ENCODE measurements at places on chromosomes 3 and 15.

GRCh38 chr3:51955893-51956770, 951 bp downstream of the GPR62 start:
- DNase-seq = no peak

GRCh38 chr3:130857336-130858026, 36.4 kb upstream of the ATP2C1 start:
- DNase-seq = no peak

GRCh38 chr3:125651244-125651643, 55.9 kb upstream of the OSBPL11 start:
- DNase-seq = no peak

DNA sequence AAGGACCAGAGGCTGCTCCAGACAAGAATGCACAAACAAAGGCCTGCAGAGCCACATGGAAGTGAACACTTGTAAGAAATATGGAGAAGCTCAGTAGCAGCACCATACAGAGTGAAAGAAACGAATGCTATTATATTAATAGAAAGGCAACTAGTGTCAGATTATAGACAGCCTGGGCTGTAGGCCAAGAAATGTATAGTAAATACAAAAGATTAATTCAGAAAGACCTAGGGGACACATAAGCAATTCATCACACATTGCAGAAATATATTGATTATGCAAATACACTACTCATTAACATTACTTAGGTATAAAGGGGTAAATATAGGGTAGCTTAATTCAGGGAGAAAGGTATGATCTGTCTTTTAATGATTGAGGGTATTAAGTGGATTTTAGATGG, 69.5 kb upstream of the GUCA1C start:
- DNase-seq = no peak

GRCh38 chr3:193894121-193894863, 241.7 kb upstream of the HES1 start:
- DNase-seq = no peak

GRCh38 chr15:51750792-51751696, at the start of gene TMOD2:
Gene TMOD2 (plus strand): TSS chr15:51751597. CDS start chr15:51766442, 14,845 bp downstream.
- no peak for DNase-seq

- DNase-seq = no peak
These were observed 417.4 kb downstream of the MECOM start for GRCh38 chr3:169246158-169246557.

- no peak for DNase-seq
These were observed 143.5 kb downstream of the GAP43 start for GRCh38 chr3:115766587-115767482.

DNA sequence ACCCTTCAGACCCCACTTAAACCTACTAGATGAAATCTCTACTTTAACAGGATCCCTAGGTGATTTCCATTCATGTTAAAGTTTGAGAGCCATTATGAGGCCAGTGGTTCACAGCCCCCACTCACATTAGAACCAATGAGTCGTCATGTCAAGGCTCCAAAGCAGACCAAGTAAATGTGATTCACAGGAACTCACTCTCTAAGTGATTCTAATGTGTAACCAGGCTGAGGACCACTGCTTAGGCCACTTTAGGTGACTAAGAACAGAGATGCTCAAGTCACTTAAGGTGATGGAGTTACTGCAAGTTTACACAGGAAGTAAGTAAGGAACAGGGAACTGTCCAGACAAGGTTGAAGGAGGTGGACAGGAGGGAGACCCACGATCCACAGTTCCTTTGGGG, 7.7 kb downstream of the GALNT15 start:
- DNase-seq = no peak

DNA sequence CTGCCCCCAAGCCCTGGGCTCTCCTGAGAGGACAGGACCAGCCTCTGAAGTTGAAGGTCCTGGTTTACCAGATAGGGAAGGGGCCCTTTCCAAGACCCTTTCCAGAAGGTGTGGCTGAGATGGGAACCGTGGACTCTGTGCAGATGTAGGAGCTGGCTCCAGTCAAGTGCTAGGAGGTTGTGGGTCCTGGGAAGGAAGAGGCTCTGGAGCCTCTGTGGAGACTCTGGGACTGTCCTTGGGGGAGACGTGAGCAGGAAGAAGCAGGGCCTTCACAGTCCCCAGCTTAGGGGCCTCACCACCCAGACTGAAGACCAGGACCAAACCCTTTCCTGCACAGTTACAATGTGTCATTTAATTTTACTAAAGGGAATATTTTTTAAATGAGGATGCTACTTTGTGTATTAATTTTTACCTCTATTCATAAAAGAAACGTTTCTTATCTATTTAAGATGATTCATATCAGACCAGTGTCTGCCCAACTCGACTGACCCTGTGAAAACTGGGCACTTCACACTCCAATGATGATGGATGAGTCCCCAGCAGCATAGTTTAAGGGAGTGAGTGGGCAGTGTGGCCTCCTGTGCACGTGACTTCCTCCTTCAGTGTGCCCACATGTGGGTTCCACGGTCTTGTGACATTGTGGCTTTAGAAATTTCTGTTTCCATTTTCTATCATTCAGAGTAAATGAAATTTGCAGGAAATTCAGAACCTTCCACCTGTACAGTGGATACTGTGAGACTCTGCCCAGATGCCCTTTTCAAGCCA, 10.9 kb downstream of the CCR5AS start:
- DNase-seq = no peak

- DNase-seq = no peak
These were observed 23.7 kb downstream of the CNTN3 start for GRCh38 chr3:74590620-74591262.

GRCh38 chr3:36992806-36993325, at the start of gene EPM2AIP1:
Gene EPM2AIP1 (minus strand): TSS chr3:36993131. CDS start chr3:36993077, 54 bp downstream.
- DNase-seq = no peak

DNA sequence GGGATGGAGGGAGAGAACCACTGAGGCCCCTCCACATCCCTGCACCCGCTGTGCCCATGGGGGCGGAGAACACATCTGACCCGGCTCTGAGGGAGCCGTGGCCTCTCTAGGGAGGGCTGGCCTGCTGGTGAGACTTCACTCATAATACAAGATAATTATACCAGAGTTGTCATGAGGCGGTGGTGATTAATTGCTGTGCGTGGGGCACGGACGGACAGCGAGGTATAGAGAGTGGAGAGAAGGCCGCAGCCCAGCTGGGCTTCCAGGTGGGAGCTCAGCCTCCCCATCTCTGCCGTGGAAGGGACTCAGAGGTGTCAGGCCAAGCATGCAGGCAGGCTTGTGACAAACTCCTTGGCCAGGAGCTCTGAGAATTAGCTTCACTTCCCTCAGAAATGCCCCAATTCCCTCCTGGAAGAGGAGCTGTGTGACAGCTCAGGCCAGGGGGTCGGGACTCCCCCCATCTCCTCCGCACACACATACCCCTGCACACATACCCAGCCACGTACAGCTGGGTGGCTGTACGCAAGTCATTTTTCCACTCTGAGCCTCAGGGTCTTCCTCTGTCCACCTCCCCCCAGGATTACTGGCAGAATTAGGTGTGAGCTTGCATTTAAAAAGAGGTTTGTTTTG, 6.0 kb upstream of the GATA2 start:
- peak; percentile 62 for DNase-seq

DNA sequence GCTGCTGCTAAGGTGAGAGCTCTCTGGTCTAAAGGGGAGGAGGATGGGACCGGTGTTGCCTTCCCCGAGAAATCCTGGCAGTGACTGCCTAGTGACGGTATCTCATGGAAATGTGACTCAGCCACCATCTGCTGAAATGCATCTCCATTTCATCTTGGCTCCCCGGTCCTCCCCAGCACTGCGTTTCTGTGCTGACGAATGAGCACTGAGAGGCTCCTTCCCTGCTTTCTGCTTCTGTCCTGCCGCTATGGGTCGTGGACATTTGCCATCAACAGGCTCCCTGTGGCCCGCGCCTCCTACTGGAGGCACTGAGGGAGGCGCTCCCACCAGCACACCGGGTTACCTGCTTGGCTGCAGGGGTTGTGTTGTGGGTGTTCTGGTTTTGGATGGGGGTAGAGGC, 13.5 kb upstream of the SEC13 start:
- no peak for DNase-seq

DNA sequence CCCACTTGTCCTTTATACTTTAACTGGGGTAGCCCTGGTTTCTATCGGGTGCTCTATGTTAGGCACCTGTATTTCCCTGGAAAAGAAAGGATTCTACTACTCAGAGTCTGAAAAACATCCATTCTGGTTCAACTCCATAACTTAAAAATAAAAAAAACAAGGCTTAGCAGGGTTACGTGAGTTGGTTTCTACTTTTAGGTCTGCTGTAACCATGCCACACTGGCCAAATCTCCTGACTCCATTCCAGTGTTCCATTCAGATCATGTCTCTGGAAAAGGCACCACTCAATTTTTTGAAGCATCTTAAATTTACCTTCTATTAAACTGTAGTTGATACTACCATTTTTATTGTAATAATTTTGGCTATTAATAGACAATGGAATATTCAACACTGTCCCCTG, 62.1 kb downstream of the CAPN3 start:
- DNase-seq = no peak

GRCh38 chr15:68852461-68852860, 31.8 kb upstream of the ANP32A start:
- no peak for DNase-seq

DNA sequence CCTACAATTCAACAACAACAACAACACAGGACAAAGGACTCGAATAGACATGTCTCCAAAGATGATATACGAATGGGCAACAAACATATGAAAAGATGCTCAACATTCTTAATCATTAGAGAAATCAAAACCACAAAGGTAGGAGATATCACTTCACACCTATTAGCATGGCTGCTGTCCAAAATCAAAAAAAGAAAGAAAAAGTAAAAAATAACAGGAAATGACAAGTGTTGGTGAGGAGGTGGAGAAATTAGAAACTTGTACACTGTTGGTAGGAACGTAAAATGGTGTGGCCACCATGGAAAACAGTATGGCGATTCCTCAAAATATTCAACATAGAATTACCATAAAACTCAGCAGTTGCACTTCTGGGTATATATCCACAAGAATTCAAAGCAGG, 312.3 kb upstream of the STT3B start:
- DNase-seq = no peak

DNA sequence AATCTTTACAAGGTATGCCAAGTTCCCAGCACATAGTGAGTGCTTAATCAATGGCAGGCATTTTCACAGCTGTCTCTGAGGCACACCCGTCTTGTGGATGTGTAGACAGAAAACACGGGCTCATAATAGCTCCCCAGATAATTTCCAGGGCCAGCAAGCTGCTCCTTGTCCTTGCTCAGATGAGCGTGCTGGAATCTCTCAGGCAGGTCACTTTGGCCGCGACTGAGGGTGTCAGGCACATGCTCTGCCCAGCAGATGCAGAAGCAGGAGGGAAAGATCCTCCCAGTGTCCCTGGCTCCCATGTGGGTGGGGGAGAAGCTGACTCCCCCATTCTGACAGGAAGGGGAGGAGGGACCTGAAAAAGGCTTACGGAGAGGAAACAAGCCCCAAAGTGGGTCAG, 35.6 kb upstream of the SLC6A1 start:
- DNase-seq = no peak

- no peak for DNase-seq
These were observed 6.7 kb downstream of the PRC1 start for GRCh38 chr15:90987561-90988141.

- no peak for DNase-seq
These were observed 8.5 kb downstream of the BAHD1 start for GRCh38 chr15:40449275-40449674.

- no peak for DNase-seq
These were observed 41.7 kb upstream of the B3GNT5 start for GRCh38 chr3:183211352-183211751.

- DNase-seq = no peak
These were observed 8.4 kb downstream of the MITF start for GRCh38 chr3:69747511-69748258.

DNA sequence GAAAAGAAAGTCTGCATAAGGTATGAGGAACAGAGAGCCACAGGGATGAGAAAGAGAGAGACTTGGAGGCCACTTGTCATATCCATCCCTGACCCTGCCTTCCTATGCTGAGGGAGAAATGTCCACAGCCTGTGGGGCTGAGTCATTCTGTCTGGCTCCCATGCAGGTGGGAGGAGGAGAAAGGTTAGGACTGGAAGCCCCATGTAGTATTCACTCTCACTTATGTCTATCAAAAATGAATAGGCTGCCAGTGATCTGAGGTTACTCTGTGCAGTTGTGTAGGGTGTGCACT, 71.3 kb downstream of the RAB11A start:
- no peak for DNase-seq

DNA sequence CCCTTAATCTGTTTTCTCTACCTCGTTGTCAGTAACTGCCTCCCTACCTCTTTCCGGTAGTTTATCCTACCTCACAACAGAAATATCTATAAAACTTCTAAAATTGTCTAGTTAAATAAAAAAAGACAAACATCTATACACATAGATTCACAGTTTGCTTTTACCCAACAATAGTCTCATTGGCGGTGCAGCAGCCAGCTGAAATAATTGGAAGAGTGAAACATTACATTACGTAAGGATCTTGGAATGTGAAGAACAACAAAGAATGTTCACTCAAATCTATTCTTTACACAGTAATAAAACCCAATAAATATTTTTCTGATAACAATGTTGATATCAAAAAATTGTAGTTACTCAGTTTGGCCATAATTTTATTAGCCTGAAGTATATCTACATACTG, 115.5 kb upstream of the ARPP21 start:
- DNase-seq = no peak

DNA sequence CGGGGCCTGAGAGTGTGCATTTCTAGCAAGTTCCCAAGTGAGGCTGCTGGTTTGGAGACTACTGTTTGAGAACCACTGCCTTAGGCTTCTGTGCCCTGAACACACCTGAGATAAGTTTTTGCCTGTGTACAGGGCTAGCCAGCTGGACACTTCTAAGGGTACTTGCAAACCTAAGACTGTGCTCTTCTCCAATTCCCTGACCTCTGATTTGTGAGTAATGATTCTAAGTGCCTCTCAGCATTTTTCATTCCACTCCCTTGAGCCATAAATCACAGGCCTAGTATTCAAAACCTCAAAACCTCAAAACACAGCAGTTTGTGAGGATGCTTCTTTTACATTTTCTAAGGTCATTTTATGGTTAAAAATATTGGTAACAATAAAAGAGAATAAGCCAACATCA, 148.4 kb downstream of the CHST2 start:
- no peak for DNase-seq

- DNase-seq = peak; percentile 76
These were observed at the start of gene DZIP1L for GRCh38 chr3:138114988-138115971. Gene DZIP1L (minus strand): TSS chr3:138115608. CDS start chr3:138103971, 11,637 bp downstream.

DNA sequence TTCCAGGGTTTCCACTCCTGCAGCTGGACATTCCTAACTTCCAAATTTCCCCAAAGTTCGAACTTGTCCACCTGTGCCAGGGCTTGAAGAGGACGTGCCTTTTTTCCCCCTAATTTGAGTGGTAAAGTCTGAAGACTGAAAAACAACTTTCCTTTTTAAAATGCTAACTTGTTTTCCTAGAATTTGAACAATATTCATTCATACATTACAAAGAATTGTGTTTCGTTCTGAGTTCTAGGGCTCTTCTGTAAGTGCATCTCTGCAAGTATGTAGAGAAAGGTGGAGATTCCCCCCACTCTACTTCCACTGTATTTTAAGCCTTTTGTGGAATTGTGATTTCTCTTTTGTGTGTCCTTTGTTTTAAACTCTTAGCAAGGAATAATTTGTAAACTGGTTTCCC, 9.4 kb downstream of the DPH3 start:
- DNase-seq = no peak

Data from type B pancreatic cell (in vitro differentiated cells).